ENCODE measurements at places on chromosomes 2 and 18.

DNA sequence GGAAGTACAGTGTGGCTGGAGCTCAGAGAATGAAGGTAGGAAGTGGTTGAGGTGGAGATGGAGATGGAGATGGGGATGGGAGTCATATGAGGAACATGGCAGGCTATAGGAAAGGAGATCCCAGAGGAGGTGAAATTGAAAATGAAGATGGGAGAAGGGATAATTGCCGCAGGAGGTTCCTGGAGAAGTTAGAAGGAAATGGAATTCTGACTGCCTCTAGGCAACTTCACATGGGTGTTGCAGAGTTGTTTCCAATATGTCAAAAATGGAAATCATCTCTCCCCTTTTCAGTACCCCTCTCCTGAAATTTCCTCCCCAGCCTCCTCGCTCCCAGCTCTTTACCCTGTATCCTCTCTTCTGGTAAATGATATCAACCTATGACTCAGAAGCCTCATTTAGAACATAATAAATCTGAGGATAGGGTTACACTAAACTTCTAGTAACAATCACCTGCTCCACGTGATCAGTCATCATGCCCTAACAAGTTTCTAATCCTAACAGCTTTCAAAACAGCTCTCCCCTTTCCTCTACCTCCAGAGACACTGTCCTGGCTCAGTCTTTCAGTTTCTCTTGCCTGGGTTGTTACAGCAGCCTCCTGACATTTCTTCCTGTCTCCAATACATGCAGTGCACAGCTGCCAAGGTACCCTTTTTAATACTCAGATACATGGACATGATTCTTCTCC is 201.9 kb upstream of the RBMS1 start:
- DNase-seq: no peak

- DNase-seq: no peak
Measured at GRCh38 chr2:135657806-135658582, 83.7 kb upstream of the UBXN4 start.

- no peak for DNase-seq
Measured at GRCh38 chr2:128390991-128391630, 72.4 kb upstream of the HS6ST1 start.

GRCh38 chr2:64492821-64493220 is 31.3 kb upstream of the AFTPH start:
- DNase-seq: no peak

DNA sequence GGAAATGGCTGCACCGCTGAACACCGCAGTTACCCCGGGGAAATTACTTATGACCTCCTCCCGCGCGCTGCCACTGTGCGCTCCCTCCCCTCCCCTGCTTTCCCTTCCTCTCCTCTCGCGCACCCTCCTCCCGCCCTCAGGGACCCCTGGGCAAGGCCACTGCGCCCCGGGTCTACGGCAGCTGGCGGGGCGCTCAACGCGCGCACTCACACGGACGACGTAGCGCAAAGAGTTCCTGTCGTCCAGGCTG is 7.9 kb downstream of the ALPP start:
- DNase-seq: no peak

- peak; percentile 72 for DNase-seq
Measured at GRCh38 chr2:8693157-8693821, 11.4 kb downstream of the ID2 start.

DNA sequence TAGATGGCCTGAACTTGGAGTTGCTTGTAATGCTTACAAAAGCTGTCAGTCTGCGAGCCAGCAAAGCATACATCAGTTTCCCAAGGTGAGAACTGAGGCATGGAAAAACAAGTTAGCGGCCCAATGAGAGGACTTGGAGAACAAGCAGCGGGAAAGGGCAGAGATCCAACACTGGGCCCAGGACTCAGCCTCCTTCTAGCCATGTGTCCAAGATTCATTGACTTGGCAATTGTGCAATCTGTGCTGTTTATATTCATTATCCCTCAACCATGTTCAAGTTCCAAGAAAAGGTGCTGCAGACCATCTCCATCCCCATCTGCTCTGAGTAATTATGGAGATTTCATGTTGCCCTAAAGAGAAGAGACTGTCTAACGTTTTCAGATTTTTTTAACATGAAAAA is 187.4 kb downstream of the ALK start:
- DNase-seq: no peak

DNA sequence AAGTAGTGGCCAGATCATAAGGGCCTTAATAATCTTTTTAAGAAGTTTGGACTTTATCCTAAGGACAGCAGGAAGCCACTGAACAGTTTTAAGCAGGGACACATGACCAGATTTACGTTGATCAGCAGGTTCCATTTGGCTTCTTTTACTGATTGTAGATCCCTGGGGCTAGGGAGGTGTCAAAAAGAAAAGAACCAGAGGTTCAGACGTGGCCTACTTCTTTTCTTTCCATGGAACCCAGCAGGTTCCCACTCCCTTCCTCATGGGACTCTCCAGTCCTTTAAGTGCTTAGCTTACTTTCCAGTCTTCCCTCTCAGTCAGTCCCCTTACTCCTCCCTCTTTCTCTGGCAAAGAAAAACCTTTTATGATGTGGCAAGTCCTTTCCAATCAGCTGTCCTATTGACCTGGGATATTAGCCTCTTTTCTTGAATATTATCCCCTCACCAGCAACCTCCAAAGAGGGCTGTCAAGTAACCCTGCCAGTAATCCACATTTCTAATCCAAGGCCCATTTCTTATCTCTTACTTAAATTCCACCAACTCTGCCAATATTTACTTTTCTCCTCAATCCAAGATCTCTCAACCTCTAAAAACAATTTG is 33.5 kb downstream of the NHEJ1 start:
- no peak for DNase-seq

GRCh38 chr2:15222856-15223255 is 338.3 kb downstream of the NBAS start:
- no peak for DNase-seq

GRCh38 chr2:45925026-45925425 is 273.6 kb downstream of the PRKCE start:
- no peak for DNase-seq

GRCh38 chr18:76953156-76953555 is 130.8 kb downstream of the ZNF236 start:
- DNase-seq: no peak

DNA sequence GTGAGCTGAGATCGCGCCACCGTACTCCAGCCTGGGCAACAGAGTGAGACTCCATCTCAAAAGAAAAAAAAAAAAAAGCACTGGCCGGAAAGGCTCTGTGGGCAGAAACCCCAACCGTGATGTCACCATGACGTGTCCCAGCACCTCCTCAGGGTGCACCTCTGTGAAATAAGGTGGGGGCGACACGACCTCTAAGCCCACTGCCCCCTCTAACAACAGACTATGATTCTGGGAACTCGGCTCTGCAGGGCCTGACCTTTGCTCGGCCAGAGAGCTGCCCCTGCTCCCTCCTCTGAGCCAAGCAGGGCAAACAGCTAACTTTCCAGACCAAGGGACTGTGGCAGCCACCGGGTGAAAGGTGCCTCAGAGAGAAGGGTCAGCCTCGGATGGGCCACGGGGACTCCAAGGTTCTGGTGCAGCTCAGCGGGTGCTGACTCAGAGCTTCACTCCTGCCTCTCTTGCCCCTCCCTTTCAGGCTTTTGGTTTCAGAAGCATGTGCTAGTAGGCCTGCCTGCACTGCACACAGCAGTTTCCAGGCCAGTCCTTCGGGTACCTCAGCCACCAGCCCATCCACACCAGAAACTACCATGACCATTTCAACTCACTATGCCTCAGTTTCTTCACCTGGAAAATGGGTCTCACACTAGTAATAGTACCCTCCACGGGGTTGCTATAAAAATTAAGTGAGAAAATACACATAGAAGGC is 8.0 kb downstream of the TMBIM1 start:
- DNase-seq: no peak

DNA sequence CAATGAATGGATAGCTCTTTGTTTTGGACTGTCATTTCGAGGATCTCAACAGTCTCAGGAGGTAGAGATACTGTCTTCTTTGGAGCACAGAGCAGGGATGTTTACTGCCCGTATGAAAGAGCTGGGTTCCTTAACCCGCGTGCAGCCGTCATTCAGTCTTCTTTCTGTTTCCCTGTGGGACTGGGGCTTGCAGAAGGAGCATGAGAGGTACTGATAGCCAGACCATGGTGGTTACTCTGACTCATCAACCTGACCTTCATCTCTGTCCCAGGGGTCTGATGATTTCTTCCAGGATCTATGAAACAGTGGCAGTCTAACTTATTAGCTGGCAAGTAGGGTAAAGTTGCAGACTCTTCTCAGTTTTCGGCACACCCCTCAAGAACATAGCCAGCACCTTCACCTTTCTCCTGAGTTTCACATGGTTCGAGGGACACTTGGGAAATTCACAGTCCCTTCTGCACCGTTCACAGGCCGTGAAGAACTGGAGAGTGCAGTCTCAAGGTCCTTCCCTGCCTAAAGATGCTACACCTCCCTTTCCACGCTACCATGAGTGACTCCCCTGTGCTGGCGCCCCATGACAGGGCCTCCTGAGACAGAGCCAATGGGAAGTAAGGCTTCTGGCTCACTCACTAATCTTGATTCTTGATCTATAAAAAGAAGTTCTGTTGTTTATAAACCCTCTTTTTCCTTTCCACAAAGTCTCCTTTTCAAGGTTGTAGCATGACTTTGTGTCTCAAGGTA is 226.2 kb downstream of the MC4R start:
- no peak for DNase-seq

DNA sequence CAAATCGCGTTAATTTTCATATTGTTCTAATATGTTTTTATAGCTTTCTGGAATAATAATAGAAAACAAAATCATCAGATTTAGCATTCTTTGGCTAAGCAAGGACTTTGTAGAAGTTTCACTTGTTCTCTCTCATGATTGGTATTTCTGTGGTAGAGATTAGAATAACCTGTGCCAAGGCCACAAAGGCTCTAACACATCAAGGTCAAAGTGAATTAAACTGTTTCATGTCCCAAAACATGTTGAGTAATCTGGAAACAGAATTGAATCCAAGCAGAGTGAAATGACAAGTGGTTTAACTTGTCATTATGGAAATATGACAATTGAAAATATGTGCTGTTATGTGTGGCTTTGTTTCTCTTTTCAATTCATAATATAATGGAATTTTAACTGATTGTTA is 617.4 kb downstream of the CCDC85A start:
- DNase-seq: no peak

DNA sequence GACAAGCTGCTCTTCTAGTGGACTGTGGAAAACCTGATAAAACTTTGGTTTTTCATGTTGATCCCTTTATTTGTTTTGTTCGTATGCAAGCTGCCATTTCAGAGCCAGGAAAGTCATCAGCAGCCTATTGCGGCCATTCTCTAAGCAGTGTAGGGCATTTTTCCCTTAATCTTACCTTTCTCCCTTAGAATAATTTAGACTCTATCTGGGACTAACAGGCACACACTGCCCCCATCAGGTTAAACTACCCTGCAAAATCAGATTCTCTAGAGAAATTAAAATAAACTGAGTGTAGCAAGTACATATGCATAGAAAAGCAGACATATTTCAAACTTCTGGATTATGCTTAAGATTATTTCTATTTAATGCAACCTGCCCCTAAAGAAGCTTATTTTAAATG is 347.5 kb downstream of the METTL4 start:
- DNase-seq: no peak

- peak; percentile 42 for DNase-seq
Measured at GRCh38 chr18:22169889-22170420, 566 bp downstream of the GATA6 start.

DNA sequence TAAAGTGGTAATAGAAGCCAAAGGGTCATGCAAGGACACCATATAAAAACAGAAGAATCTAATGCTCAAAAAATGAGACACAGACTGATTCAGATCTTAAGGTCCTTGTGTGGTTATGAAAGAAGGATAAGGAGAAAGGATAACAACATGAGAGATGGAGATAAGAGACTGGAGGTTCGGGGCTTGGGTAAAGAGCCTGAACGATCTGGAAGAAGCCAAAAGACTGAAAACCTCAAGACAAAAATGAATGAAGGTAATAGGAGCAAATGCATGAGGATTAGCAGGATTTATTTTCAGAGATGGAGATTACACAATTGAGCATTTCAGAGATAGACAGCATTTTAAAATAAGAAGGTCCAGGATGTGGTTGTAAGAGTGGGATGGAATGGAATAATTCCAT is 26.1 kb downstream of the STK17B start:
- no peak for DNase-seq

GRCh38 chr18:30288662-30289414 is 753.7 kb downstream of the DSC3 start:
- DNase-seq: no peak

- no peak for DNase-seq
Measured at GRCh38 chr2:216017365-216017764, 4.0 kb upstream of the MREG start.

- DNase-seq: no peak
Measured at GRCh38 chr18:9615280-9615797, 980 bp upstream of the PPP4R1 start.

- DNase-seq: no peak
Measured at GRCh38 chr2:176583607-176584006, 314.4 kb downstream of the MTX2 start.

GRCh38 chr18:76139844-76140243 is 355.2 kb downstream of the ZNF516 start:
- no peak for DNase-seq

DNA sequence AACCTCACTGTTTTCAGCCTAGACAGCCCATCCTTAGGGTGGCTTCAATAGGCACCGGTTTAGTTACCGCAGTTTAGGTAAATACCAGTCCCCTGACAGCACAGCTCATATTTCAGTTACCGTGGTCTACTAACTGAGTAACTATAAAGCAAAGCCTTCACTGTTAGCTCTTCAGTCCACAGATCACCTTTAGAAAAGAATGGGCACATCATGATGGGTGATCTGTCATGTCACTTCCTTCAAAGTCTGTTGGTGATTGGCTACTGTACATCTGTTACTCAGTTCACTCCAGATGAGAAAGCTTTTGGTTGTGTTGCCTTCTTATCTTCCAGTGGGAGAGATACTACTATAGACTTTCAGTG is 21.0 kb downstream of the SLC20A1 start:
- no peak for DNase-seq

DNA sequence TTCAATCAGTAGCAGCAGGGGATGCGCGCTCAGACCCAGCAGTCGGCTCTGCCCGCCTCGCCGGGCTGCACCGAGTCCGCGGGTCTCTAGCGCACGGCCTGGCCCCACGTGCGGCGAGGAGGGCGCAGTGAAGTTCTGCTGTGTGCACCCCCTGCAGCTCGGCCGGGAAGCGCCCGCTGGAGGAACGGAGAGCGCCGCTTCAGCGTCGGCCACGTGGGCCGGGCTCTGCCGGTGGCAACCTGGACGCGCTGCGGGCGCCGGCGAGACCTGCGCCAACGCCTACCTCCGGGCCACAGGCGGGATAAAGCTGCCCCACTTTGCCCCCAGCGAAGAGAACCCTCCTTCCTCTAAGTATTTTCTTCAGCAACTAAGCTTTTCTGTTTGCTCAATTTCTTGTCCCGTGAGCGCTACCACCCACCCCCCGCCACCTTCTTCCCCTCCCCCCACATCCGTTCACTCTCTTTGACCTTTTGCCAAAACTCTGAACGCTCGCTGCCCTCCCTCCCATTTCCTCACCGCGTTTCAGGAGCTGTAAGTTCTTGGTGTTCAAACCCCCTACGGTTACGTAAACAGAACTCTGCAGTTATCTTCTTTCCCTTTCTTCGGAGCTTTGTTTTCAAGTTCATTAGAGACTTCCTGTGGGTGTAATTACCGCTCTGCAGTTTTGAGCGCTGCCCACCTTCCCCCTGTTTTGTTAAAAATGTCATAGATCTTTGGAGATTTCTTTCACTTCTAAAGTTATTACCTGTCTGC is 42.6 kb upstream of the EDAR start:
- peak; percentile 60 for DNase-seq

- DNase-seq: no peak
Measured at GRCh38 chr2:60519231-60519863, 34.1 kb downstream of the BCL11A start.
